Right kidney (tissue), 9 donors: ENCODE measurements at places on chromosomes 11 and 22.
A peak's percentile ranks its signal among the peaks of the same experiment; 100 is the strongest.

DNA sequence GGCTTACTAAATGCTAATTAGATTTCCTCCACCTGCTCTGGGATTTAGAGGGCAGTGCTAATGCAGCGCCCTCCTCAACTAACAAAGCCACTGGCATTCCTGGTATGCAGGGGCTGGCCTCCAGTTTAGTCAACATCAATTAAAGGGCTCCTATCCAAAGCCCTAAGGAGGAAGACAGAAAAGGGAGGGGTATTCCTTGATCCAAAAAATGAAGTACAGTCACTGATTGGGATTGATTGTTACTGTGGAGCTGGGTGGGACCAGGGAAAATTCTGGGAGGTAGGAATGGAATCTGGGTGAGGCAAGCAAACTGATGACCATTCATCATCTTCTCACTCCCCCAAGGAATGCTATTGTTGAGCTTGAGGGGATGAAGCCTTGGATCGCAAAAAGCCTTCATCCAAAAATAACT lies 52.2 kb downstream of the GAB2 start:
- no peak for DNase-seq

DNA sequence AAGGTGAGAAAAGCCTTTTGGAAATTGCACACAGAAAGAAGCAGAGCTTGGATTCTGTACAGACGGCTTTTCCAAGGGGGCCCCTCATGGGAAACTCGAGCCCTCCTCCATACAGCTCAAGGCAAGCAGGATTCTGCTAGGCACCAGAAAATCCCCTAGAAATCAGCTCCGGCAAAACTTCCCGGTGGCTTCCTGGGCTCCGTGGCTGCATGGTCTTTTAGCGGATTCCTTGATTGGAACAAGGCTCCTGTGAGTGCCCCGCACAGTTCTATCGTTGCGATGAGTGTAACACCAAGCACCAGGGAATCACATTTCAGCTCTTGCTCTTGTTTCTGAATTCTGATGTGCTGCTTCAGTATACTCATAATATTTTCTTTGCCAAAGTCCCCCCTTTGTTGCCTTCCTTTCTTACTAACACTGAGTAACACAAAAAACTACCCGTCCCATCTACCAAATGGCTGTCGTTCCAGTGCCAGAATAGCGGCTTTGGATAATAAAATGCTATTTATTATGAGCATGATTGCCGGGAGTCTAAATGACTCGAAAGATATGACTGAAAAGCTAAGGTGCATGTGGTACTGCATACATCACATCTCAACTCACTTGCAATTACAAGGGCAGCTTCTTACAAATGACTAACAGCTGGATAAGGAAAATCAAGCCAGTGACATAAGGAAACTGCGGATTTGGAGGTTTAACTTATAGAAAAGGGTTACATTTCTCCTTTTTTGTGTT lies 494.1 kb downstream of the DLG2 start:
- peak; percentile 24 for DNase-seq

DNA sequence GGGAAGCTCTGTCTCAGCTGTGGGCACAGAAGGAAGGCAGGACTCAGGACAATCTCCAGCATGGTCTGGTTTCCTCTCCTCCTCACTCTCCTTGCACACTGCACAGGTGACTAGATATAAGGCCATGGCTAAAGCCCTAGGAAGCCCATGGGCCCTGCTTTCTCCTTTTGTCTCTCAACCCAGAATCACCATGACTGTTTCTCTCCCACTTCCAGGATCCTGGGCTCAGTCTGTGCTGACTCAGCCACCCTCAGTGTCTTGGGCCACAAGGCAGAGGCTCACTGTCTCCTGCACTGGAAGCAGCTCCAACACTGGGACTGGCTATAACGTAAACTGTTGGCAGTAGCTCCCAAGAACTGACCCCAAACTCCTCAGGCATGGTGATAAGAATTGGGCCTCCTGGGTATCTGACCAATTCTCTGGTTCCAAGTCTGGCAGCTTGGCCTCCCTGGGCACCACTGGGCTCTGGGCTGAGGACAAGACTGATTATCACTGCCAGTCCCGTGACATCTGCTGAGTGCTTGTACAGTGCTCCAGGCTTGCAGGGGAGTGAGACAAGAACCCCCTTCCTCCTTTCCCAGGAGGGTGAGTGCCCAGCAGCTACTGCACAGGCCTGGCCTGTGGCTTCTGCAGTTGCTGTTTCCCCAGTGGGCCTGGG lies 104.0 kb upstream of the TOP3B start:
- DNase-seq = no peak

GRCh38 chr11:28346209-28346608 lies 238.0 kb downstream of the METTL15 start:
- DNase-seq = no peak

DNA sequence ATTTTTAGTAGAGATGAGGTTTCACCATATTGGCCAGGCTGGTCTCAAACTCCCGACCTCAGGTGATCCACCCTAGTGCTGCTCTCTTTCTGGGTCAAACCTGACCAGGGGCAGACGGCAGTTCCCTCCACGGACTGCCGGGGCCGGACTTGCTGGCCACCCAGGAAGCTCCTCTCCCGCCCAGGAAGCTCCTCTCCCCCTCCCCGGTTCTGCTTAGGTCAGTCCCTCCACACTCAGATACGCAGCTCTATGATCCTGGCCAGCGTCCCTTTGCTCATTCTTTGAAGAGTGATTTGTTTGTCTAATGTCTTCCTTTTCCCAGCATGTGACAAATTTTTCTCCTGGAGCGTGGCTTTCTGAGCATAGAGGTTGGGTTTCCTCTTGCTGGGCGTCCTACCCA lies 125.3 kb upstream of the B3GAT1 start:
- DNase-seq = no peak
